ENCODE measurements at places on chromosomes 12 and 14. TPM values are rescaled to one million over a fixed set of nuclear protein-coding genes. Genes with fewer than 3 reads are reported as not detected.

Gene LGMN
- 45.6 TPM for total RNA-seq

Gene TAC3
- total RNA-seq, result not detected

Gene STK38L
- 15.0 TPM for total RNA-seq

Gene AQP2
- total RNA-seq, result not detected

Gene TAS2R8
- not detected for total RNA-seq

Data from foreskin keratinocyte (primary cell).